ENCODE measurements at places on chromosomes 13 and 19.
A peak's percentile ranks its signal among the peaks of the same experiment; 100 is the strongest.

- DNase-seq: no peak
Observed at GRCh38 chr19:3693025-3693925, 7.0 kb downstream of the PIP5K1C start.

- no peak for DNase-seq
Observed at GRCh38 chr13:73865027-73865426, 269.2 kb downstream of the KLF12 start.

DNA sequence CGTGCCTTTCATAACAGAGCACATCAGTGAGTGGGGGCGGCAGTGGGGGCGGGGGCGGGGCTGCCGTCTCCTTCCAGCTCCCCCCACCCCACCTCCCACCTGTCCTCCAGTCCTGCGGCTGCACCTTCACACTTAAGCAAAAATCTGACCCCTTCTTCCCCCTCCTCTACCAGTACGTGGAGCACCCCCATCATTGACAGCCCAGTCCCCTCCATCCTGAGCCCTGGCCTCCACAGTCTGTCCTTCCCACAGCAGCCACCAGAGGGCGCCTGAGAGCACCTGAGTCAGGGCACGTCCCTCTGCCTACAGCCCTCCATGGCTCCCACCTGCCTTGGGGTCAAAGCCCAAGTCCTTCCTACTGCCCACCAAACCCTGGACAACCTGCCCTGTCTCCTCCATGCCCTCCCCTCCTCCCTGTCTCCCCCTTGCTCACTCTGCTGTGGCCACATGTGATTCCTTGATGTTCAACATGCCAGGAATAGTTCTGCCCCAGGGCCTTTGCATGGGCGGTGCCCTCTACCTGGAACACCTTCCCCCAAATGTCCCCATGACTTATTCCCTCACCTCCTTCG lies 4.0 kb downstream of the EBI3 start:
- DNase-seq: no peak

DNA sequence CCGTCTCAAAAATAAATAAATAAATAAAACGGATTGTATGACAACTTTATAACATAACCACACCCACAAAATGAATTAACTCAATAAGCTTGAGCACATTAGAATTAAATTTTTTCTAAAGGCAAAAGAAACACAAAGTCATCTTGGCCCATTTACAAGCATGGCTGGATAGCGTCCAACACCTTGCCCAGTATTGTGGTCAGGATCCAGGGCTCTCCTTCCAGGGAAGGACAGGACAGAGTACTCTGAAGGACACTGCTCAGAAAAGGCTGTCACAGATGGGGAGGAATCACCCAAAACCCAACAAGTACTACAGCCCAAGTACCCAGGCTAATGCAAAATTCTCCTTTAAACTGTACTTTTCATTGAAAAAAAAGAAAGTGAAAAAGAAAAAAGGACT lies 27.1 kb downstream of the SUGP2 start:
- no peak for DNase-seq

DNA sequence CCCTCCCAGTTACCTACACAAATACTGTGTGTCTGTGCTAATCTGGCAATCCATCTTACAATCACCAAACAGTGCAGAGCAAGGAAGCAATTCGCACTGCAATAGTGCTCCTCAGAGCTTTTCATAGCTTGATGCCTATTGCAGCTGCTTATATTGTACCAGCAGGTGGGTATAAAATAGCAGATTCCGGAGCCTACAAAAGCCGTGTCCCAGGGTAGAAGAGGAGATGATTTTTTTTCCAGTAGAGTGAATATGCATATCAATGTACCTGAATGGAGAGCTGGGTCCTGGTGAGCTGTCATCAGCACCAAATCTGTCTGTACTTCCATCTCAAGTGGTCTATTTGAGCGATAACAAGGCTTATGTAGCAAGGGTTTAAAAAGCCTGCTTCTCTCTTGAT lies 668.4 kb downstream of the DIAPH3 start:
- DNase-seq: no peak

DNA sequence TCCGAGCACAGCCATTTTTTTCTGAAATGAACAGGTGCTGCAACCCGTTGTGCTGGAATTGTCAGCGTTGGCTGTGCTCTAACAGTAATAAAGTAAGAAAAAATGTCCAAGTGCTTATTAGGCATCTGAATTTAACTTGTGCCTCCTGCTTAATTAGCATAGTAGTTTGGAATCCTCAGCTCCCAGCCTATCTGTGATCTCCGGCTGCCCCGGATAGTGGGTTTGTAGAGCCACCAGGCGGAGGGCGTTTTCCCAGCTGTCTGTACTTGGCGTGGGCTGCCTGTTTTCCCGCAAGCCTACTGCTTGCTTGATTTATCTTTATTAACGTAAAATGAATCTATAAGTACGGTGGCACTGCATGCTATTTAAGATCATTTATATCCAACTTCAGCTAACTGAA lies 137.9 kb downstream of the MTUS2 start:
- no peak for DNase-seq

GRCh38 chr13:100138859-100139491 lies 50.1 kb downstream of the PCCA start:
- no peak for DNase-seq

- DNase-seq: no peak
Observed at GRCh38 chr19:11247391-11247790, 8.0 kb downstream of the ANGPTL8 start.

GRCh38 chr13:79541426-79542049 lies 60.6 kb downstream of the NDFIP2 start:
- no peak for DNase-seq

GRCh38 chr19:50628551-50628950 lies 11.1 kb downstream of the SYT3 start:
- no peak for DNase-seq

GRCh38 chr19:35048911-35049411 lies 7.4 kb downstream of the HPN start:
- DNase-seq: no peak

GRCh38 chr13:25770601-25771000 lies 281.2 kb downstream of the SHISA2 start:
- DNase-seq: no peak

DNA sequence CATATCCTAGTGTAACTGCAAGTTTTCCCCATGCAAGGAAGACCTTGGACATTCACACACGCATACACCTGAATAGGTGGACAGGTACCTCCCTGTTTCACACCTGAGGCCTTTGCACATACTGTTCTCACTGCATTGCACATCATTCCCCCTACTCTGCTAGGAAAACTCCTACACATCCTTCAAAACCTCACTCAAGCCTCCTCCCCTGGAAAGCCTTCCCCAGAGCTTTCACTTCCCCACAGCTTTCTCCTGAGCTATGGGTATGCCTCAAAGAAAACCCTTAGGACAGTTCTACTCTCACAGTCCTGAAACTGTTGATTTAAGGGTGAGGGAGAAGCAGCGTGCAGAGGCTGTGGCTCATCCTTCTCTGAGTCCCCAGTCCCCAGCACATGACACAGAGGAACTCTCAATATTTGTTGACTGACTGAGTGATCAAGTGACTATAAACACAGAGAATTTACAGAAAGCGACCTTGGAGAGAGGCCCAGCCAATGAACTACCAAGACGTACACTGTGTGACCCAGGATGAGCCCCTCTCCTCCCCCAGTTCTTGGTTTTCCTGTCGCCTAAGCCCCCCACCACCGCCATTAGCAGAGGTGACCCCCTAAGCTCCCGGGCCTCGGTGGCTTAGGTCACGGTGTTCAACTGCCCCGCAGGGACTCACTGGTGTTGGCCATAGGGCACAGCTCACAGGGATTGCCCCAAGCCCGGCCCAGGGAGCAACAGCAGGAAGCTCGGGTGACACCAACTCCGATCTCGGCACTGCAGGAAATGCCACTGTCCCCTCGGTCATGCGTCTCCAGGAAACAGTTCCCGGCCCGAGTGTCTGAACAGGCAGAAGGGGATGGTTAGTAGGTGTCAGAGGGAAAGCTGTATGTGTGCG lies 40.6 kb downstream of the FBN3 start:
- DNase-seq: no peak

GRCh38 chr13:46334035-46334822 lies 52.8 kb downstream of the RUBCNL start:
- no peak for DNase-seq

DNA sequence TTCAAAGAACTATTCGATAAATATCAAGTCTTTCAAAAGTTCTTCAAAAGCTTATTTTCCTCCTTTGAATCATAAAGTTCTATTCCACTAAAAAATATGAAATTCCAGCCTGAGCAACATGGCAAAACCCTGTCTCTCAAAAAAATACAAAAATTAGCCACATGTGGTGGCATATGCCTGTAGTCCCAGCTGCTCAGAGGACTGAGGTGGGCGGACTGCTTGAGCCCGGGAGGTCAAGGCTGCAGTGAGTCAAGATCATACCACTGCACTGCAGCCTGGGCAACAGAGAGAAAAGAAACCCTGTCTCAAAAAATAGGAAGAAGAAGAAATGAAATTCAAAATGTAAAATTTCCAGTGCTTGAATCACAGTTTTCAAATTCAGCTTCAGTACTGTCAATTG lies 24.6 kb downstream of the CAB39L start:
- no peak for DNase-seq

GRCh38 chr19:340620-341385 lies 3.8 kb downstream of the MIER2 start:
- no peak for DNase-seq

- DNase-seq: peak; percentile 97
Observed at GRCh38 chr19:39403331-39404312, 3.0 kb upstream of the ZFP36 start.

- DNase-seq: no peak
Observed at GRCh38 chr13:114118511-114119123, 13.8 kb downstream of the RASA3 start.

DNA sequence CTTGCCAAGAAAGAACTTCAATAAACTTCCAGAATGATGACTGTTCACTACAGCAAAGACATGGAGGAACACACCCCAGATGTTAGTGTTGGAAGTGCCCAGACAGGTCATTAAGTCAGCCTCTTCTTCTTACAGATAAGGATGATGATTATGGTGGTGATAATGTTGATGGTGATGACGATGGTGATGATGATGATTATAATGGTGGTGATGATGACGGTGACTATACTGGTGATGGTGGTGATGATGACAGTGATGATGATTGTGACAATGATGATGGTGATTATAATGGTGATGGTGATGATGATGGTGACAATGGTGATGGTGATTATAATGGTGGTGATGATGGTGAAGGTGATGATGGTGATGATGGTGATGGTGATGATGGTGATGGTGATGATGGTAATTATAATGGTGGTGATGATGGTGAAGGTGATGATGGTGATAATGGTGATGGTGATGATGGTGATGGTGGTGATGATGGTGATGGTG lies 8.4 kb downstream of the C13orf46 start:
- no peak for DNase-seq

DNA sequence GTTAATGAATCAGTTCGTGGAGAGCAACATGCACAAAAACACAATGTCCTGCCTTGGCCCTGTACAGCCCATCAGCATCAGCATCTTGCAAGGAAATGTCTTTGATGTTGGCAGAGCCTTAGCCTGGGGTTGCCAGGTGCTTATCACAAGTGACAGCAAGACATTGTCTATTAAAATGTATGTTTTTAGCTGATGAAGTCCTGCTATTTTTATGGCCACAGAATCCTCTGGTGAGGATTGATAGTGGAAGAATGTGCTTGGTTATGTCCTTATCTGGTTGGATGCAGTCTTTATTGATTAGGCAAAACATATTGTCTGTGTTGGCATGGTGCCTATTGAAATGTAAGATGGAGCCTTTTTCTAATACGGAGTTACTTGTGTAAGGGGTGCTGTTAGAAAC lies 1427.0 kb upstream of the MIR17HG start:
- no peak for DNase-seq

DNA sequence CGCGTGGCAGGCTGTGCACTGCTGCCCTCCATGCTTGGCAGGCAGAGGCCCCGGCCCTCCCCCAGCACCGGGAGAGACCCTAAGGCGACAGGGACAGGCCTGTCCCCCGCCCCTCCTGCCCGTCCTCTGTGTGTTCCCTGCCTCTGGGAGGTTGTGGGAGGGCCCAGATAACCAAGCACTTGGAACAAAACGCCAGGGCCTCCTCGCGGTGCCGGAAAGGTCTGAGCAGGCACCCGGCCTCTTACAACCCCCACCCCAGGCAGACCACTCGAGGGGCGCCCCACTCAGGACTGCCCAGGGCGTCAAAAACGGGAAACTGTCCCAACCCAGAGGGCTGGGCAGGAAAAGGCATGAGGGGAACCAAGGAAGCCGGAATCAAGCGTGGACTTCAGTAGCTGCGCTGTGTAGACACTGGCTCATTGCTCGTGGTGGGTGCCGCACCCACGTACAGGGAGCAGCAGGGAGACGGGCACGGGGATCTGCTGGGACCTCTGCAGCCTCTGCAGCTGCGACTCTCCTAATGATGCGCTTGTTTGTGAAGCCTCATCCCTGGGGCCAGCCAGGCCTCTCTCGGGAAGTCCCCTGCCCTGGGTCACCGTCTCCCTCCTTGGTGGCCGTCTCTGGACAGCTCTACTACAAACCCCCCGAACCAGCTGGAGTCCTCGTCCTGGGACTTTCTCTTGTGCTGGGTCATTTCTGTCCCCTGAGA lies 20.0 kb downstream of the GNA11 start:
- no peak for DNase-seq

DNA sequence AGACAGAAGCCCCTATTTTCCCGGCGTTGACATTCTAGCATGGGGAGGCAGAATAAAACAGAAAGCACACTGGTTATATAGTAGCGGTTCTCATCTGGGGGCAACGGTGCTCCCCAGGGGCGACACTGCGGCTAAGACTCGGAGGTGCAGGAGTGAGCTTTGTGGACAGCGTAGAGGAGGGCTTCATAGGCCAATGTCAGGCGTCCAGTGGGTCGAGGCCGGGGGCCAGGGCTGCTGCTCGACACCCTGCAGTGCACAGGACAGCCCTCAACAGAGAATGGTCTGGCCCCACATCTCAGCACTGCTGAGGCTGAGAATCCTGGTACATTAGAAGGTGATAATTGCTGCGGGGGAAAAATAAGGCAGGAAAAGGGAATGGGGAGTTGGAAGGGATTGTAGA lies 1.5 kb downstream of the ZNF628 start:
- DNase-seq: no peak

DNA sequence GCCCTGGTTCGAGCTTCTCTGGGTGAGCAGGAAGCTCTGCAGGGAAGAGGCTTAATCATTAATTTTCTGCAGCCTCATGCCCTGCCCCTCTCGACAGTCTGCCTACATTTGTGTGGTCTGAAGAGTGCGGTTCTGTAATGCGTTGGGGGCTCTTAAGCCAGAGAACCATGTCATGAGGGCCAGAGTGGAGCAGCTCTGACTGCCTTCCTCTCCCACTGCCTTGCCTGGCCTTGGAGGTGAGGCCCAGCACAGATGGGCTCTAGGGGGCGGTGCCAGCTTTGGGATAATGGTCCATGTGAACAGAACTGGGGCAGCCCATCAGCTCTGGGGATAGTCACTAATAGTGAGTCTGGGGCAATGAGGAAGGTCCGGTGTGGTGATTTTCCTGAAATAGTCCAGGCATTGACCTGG lies 5.7 kb downstream of the FGF9 start:
- no peak for DNase-seq

GRCh38 chr19:5006201-5006600 lies 37.3 kb downstream of the KDM4B start:
- DNase-seq: no peak

- no peak for DNase-seq
Observed at GRCh38 chr13:112981451-112981850, 12.4 kb downstream of the MCF2L start.

- no peak for DNase-seq
Observed at GRCh38 chr13:112978561-112979405, 9.8 kb downstream of the MCF2L start.

Measured in thoracic aorta (tissue), 2 donors.